ENCODE measurements at places on chromosomes 4 and X. TPM values are rescaled to one million over a fixed set of nuclear protein-coding genes. Genes with fewer than 3 reads are reported as not detected.

Gene SNCA
- total RNA-seq: not detected

Gene STATH
- not detected for total RNA-seq

Gene ERAS
- not detected for total RNA-seq

Gene RBM10
- 31.9 TPM for total RNA-seq

Gene IGFBP7
- not detected for total RNA-seq

Gene GPR119
- not detected for total RNA-seq

Gene FOXR2
- total RNA-seq: not detected

Gene ELF4
- total RNA-seq: 11.7 TPM

Gene CYTL1
- not detected for total RNA-seq

Gene CFP
- total RNA-seq: 6.2 TPM

Gene MTNR1A
- total RNA-seq: not detected

All from CD8-positive, alpha-beta T cell (primary cell).